ENCODE measurements at places on chromosomes 11 and 22.

DNA sequence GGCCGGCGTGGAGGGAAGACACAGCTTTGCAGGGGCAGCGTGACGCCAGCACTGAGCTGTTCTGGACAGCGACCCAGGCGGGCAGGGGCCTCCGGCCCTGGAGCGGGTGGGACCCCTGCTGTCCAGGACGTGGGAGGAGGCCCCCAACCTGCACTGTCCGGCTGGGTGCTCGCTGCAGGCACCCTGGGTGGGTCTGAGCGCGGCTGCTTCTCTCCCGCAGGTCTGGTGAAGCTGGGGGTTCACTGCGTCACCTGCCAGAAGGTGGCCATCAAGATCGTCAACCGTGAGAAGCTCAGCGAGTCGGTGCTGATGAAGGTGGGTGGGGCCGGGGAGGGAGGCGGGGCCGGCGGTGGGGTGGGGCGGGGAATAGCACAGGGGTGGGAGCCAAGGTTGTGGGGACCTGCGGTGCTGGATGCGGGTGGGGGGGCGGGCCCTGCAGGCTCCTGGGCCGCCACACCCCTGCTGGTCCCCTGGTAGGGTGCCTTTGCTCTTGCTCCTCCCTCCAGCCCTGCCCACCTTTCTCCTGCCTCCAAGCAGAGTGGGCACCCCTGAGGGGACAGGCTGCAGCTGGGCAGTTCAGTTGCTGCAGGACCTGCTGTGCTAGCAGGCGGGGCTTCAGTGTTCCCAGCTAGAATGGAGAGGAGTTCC is 46.2 kb downstream of the BRSK2 start:
- no peak for DNase-seq

DNA sequence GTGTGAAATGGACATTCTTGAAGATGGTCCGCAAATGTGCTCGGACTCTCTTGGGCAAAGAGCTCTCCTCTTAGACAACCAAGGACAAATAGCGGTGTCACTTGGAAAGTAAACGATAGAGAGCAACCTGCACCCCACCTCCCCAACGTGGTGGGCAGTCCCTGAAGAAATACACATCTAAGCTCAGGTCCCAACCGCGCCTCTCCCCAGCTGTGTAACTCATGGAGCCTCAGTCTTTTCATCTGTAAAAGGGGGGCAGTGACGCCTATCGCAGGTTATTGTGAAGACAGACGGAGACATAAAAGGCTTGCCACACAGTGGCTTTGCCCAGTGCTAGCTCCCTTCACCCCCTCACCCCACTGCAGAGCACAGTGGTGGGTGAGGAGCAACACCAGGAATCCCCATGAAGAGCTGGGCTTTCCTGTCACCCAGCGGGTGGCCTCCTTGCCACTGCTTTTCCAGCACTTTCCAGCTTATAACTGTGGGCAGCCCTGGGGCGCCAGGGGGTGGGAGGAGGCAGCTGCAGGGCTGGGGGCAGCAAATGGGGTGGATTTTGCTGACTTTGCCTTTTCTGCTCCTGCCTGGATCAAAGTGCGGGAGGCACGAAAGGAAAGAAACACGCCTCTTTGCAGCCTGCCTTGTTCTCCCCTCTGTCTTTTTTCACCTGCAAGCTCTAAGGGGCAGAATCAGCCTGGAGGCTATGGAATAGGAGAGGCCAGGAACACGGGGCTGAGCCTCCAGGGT is 73.7 kb upstream of the TSPAN18 start:
- no peak for DNase-seq

GRCh38 chr11:114179234-114179941 is 116.8 kb upstream of the NNMT start:
- no peak for DNase-seq

DNA sequence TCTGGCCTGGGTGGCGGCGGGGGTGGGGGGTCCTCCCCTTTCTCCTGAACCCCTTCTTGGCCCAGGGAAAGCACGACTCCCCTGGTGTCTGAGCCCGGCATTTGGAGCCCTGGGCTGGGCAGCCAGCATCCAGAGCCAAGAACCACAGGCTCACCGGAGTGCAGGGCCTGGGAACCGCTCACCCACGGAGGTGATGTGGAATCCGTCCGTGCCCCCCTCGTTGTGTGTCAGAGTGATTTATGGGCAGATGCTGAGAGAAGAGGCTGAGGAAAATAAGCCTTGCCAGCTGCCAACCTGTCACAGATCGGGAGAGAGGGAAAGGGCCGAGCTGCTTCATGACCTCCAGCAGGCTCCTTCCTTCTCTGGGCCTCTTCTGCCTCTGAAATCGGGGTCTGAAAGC is 33.7 kb downstream of the WNT11 start:
- DNase-seq, result no peak

DNA sequence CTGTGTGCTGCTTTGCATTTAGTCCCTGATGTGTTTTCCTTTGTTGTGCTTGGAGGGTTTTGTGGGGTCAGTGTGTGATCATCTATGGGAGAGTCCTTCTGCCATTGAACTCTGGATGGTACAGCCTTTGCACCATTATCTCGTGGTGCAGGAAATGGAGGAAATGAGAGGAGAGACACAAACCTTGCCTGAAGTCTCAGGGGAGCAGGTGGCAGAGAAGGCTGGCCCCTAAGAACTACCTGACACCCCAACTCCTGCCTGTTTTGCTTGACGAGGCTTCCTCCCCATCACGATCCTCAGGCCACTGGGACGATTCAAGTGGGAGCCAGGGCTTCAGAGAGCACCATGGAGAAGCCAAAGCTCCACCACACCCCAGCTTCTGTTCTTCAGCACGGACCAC is 1316.4 kb downstream of the TBC1D22A start:
- no peak for DNase-seq
